ENCODE measurements at places on chromosomes 4 and X. TPM values are rescaled to one million over a fixed set of nuclear protein-coding genes. Genes with fewer than 3 reads are reported as not detected.

Gene SNCA
- 22.7 TPM for total RNA-seq

Gene HTN3
- not detected for total RNA-seq

DNA sequence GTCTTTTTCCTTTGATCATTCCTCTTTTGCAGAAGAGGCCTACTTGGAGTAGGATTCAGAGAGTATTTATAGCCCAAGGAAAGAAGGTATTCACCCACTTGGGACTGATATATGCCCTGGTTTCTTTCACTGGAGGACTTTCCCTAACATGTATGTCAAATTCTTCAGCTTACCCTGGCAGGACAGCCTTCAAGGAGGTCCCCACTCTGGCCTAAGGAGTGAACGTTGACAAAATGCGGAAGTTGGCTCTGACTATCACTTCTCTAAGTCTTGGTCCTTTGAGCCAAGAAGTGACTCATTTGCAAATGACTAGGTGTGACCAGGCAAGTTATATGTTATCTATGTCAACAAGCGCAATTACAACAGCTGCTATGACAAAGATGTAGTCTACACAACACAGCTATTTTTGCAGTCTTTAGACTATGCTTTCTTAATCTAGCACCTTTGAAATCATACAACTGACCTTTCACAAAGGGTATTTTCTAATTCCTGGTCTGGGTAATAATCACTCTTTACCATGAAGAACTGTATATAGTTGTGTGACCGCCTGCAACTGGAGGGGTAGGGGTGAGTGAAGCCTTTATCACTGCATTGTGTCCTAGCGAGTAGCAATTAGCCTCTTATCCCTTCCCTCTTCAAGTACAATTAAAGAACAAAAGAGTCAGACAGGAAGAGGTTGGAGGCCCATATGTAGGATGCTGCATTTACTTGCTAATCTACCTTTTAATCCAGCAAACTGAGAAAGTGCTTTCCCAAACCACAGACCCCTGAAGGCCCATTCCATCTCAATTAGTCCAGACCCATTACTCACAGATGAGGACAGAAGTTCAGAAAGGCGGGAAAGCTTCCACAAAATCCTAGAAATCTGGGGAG is 50.1 kb downstream of the RASGEF1B start:
- no peak for DNase-seq
- no peaks in the 10 kb centered on the region for H3K27me3 ChIP-seq
- H3K4me1 ChIP-seq: no peaks in the 10 kb centered on the region
- no peak overlapping the region for H3K27ac ChIP-seq

- no peak overlapping the region for H3K27ac ChIP-seq
- no peak for DNase-seq
- no peaks in the 10 kb centered on the region for H3K36me3 ChIP-seq
- peaks cover 5% of the 10 kb centered on the region for H3K4me1 ChIP-seq
Measured at GRCh38 chrX:43644124-43644701, 11.9 kb upstream of the MAOA start.

DNA sequence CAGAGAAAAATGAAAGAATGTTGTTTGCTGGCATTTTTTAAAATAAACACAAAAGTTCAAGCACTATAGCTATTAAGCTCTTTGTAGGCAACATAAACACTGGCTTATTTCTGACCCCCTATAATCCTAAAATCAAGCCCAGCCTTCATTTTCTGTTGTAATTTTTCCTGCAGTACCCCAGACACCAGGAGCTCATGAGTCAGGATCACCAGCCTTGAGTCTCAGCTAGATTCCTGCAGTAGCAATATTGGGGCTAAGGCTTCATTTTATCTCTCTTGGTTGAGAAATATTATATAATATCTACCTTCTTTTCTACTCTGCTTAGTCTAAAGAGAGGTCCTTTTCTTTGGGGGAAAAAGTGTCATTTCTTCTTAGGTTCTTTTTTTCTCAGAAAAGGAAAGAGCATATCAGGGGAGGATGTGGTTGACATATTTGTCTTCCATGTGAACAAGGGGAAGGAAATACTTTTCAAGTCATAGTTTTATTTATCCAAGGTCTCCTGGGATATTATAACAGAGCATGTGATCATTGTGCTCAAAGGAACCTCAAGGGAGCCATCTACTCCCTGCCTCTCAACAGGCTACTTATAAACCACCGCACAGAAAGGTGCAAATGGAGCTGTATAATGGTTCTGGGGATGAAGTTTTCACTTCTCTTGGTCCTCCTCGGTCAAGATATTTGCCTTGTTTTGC is 678.3 kb upstream of the NR3C2 start:
- H3K4me3 ChIP-seq: no peak overlapping the region
- H3K4me1 ChIP-seq: no peaks in the 10 kb centered on the region
- H3K36me3 ChIP-seq: no peaks in the 10 kb centered on the region
- no peak for DNase-seq

DNA sequence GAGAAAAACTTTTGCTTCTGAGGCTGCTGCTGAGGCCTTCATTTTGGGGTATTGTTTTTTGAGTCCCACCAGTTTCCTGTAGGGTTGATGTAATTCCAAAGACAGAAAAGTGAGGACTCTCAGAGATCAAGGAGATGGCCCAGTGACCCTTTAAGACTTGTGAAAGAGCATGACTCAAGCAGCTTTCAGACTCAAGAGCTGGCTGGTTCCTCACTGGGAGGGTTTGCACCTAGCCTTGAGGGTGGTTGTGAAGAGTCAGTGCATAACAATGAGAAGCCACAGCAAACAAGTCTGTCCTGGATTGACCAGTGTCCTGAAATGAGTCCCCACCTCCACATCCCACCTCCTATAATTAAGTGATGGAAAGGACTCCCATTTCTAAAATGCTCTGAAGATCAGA is 89.2 kb downstream of the NHS start:
- no peaks in the 10 kb centered on the region for H3K27me3 ChIP-seq
- H3K4me3 ChIP-seq: no peak overlapping the region
- no peak for DNase-seq
- no peaks in the 10 kb centered on the region for H3K36me3 ChIP-seq
- no peaks in the 10 kb centered on the region for H3K4me1 ChIP-seq

GRCh38 chrX:20547611-20548051 is 280.9 kb upstream of the RPS6KA3 start:
- H3K27ac ChIP-seq: no peak overlapping the region
- no peaks in the 10 kb centered on the region for H3K4me1 ChIP-seq
- H3K4me3 ChIP-seq: no peak overlapping the region
- peak; percentile 81 for DNase-seq

DNA sequence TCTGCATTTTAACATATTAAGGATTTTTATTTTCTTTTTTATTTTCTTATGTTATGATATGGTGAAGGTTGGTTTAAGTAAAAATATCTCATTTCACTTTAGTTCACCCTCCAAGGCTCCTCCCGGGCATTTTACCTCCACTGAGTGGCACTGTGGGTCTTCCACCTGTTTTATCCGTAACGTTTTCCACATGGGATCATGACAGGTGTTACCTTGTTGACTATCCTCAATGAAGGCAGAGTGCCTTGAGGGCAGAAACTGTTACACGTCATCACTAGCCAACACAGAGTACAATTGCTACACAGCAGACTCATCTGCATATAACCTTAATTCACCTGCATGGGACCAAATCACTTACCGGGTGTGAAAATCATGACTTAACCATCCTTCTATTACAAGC is 105.8 kb downstream of the GEMIN8 start:
- no peak overlapping the region for H3K27ac ChIP-seq
- no peak overlapping the region for H3K4me3 ChIP-seq
- H3K27me3 ChIP-seq: no peaks in the 10 kb centered on the region
- H3K36me3 ChIP-seq: no peaks in the 10 kb centered on the region
- H3K4me1 ChIP-seq: no peaks in the 10 kb centered on the region

Data from thyroid gland (tissue), 4 donors.